Panc1 (cell line): ENCODE measurements at places on chromosomes 5 and 9.

- DNase-seq = no peak
These were observed 146.7 kb upstream of the COL5A1 start for GRCh38 chr9:134494905-134495304.

DNA sequence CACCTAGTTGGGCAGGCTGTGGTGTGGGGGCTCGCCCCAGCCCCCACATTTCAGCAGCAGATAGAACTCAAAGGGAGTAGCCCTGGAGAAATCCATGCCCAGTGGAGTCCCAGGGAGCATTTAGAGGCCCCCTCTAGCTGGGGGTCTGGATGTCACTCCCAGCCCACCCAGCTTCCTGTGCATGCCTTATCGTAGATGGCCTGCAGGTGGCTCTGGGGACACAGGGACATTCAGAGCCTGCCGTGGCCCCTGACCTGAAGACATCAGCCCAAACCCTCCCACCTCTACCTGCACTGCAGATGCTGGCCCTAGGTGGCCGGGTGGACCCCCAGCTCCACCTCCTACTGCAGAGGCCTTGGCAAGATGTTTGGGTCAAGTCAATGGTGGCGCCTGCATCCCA is 49.0 kb upstream of the LMX1B start:
- DNase-seq = no peak

GRCh38 chr5:17189381-17190036 is 27.9 kb upstream of the BASP1 start:
- DNase-seq = peak; percentile 86

- no peak for DNase-seq
These were observed 1.4 kb downstream of the MZB1 start for GRCh38 chr5:139388198-139388821.

GRCh38 chr9:84897362-84898094 is 228.0 kb downstream of the NTRK2 start:
- DNase-seq = no peak

DNA sequence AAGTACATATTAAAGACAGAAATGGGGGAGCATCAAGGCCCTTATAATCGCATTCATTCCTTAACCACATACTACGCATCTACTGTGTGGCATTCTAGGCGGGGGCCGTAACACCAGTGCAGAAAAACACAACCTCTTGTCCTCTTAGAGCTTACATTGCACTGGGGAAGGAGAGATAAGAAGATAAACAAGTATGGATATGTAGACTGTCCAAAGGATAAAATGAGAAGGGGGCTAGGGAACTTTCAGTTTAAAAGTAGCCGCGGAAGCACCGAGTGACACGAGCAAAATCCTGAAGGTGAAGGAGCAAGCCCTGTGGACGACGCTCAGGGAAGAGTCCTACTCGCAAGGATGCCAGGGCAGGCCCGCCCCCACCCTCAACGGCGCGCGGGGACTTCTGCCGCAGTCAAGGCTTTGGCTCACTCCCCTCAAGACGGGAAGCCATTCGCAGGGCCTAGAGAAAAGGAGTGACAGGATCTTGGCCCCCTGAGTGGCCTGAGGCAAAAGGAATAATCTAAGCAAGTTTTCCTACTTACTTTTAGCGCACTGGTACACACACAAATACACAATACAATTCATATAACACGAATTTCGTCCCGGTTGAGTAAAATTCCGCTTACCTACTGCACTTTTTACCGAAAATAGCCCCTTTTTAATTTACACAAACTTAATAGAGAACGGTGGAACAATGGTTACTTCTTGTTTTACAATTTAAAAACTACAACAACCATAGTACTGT is 1.3 kb upstream of the NIPBL start:
- no peak for DNase-seq

DNA sequence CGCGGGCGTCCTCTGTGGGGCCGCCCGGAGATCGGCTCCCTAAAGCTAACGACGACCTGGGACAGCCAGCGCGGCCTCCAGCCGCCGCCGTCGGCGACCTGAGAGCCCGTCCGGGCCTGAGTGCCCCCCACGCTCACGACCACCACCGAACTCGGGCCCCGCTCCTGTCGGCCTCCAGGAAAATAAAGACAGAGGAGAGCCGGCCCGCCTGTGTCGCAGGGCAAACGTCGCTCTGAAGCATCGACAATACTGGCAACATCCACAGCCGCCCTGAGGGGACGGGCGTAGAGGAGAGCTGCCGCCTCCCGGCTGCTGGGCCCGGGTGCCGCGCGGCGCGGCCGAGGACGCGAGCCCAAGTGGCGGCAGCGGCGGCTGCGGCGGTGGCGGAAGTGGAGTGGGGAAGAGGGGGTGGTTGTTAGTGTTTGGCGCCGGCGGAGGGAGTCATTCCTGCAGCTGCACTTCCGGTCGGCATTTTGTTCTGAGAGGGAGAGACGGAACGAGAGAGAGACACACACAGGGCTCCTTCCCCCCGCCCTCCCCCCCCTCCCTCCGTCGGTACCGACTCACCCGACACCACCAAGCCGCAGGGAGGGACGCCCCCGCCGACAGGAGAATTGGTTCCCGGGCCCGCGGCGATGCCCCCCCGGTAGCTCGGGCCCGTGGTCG is at the start of gene NIPBL:
NIPBL (plus strand) TSS at position 471 of the 666 bp plus-strand sequence. CDS start 76,928 bp downstream, outside the sequence.
- no peak for DNase-seq

DNA sequence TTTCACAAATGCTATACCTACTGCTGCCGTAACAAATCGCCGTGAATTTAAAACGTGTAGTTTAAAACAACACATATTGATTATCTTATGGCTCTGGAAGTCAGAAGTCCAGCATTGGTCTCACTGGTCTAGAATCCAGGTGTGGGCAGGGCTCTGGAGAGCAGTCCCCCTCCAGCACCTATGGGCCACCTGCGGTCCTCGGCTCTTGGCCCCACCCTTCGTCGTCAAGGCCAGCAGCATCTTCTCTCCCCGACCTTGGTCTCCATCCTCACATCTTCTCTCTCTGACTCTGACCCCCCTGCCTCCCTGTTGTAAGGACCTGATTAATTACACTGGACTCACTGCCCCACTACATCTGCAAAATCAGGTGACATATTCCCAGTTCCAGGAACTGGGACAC is 106.4 kb upstream of the COL5A1 start:
- no peak for DNase-seq

DNA sequence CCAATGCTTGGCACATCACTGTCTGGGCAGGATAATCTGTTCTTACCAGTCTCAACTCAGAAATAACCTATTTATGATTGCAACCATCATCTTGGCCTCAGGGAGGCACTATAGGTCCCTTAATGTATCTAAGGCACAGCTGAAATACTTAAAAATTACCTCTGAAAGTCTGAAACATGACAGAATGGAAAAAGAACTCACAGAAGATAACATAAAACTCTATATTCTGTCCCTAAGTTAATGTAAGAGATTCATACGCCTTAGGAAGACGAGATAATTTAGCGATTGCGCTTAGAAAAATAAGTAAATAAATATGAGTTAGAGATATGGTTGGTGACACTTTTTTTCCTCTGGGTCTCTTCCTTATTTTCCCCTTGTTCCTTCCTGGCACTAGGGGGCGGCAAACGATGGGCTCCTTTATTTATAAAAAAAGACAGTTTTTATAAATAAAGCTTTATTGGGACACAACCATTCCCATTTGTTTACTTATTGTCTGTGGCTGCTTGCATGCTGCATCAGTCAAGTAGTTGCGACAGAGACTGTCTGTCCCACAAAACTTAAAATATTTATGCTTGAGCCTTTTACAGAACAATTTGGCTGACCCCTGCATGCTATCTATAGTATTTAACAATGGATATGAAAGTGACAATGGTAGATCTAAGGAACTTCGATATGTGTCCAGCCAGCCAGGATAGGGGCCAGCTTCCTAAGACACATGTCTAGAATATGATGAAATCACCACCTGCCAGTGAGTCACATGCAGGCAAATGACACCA is 79.6 kb downstream of the PDE4D start:
- DNase-seq = peak; percentile 55

DNA sequence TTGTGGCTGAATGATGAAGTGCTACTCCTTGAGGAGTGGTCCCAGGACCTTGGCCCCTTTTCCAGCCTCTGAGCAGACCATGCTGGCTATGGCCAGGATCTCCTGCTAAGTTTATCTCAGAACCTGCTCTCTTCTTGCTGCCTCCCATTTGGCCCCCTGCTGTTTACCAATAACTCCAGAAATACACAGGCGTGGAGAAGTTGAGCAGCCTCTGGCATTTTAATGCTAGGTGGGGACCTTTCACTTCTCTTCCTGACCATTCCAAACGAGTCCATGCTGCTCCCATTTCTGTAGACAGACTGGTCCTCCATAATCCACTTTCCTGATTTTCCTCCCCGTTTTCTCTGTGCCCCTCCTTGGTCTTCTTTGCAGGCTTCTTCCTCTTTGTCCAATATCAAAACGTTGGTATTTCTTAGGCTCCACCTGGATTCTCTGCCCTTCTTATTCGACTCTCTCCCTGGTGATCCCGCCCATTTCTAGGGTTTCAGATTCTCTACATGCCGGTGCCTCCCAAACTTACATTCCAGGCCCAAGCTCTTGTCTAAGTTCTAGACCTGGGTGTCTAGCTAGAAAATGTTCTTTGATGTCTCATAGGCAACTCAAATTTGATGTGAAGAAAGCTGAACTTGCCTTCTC is 33.4 kb upstream of the TNFAIP8 start:
- DNase-seq = no peak

DNA sequence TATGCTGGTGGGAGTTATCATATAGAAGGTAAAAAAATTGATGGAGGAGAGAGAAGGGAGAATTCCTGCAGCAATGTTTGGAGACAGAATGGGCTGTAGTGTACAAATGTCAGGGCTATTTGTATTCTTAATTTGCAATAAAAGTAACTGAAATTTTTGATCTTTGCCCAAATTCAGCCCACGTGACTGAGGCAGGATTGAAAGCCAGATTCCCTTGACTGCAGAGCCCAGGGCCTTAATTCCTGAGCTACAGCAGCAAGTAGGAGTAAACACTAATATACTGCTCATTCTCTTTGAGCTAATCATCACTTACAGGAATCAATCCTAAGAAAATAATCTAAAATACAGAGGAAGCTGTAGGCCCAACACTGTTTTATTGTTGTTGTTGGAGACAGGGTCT is 5.2 kb upstream of the ANXA6 start:
- DNase-seq = no peak

- no peak for DNase-seq
These were observed 68.7 kb upstream of the HAND1 start for GRCh38 chr5:154546719-154547118.

DNA sequence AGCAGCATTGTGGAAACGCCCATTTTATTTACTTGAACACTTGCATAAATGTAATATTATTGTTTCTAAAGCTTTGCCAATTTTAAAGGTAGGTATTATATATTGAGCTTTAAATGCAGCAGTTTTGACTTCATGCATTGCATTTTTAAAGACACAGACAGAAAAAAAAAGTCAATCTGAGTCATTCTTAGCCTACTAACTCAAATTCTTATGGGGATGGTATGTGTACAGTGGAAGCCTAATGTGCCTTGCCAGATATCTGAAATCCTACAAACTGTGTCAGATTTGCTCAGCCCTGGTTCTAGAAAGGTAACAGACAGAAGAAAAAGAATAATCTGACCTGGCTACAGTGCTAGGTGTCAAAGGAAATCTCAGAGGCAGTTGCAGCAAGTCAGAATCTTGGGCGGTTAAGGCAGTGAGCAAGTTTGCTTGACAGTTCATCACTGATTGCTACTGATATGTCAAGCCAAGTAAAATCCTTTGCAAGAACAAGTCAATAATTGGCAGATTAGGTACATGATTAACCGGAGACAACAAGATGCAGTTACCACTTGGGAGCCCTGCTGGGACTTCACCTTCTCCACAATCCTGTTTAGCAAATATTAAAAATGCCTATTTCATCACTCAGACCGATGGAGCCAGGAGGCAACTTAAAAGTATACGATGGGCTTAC is 224.8 kb upstream of the WWC1 start:
- DNase-seq = no peak

GRCh38 chr9:132969783-132970182 is 8.7 kb upstream of the GFI1B start:
- DNase-seq = no peak

DNA sequence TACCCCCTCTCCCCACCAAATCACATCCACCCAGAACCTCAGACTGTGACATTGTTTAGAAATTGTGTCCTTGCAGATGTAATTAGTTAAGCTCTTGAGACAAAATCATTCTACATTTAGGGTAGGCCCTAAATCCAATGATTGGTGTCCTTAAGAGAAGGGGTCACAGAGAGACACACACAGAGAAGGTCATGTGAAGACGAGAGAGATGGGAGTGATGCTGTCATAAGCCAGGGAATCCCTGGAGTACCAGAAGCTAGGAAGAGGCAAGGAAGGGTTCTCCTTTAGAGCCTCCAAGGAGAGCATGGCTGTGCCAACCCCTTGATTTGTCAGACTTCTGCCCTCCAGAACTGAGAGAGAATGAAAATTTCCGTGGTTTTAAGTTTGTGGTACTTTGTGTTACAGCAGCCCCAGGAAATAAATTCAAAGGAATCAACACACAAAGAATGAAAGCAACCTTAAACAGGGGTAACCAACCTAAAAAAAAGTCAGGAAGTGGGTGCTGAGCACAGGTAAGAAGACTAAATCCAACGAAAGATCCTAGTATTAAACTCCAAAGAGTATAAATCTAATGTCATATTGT is 33.6 kb downstream of the TIMD4 start:
- DNase-seq = no peak
